Gastrocnemius medialis (tissue), 4 donors: ENCODE measurements at places on chromosomes 4 and X.
A peak's percentile ranks its signal among the peaks of the same experiment; 100 is the strongest.

DNA sequence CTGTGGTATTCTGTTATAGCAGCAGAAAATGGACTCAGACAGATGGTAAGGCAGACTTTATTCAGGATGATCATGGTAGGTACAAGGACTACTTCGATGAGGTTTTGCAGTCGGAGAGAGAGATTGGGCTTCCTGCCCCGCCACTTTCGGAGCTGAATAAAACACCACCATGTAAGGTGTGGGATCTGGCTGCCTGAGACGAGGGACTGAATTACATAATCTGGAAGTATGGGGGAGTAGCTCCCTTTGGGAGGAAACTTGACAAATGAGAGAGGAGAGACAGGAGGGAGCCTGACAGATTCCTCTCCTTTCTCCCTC lies 255.5 kb upstream of the GATB start:
- no peak overlapping the region for H3K4me3 ChIP-seq
- H3K27me3 ChIP-seq, result no peaks in the 10 kb centered on the region
- H3K4me1 ChIP-seq, result no peaks in the 10 kb centered on the region
- no peaks in the 10 kb centered on the region for H3K36me3 ChIP-seq

GRCh38 chrX:3743801-3744439 lies 30.5 kb upstream of the PRKX start:
- H3K4me1 ChIP-seq, result no peaks in the 10 kb centered on the region
- DNase-seq, result no peak
- no peak overlapping the region for H3K27ac ChIP-seq
- H3K4me3 ChIP-seq, result no peak overlapping the region
- H3K27me3 ChIP-seq, result no peaks in the 10 kb centered on the region

DNA sequence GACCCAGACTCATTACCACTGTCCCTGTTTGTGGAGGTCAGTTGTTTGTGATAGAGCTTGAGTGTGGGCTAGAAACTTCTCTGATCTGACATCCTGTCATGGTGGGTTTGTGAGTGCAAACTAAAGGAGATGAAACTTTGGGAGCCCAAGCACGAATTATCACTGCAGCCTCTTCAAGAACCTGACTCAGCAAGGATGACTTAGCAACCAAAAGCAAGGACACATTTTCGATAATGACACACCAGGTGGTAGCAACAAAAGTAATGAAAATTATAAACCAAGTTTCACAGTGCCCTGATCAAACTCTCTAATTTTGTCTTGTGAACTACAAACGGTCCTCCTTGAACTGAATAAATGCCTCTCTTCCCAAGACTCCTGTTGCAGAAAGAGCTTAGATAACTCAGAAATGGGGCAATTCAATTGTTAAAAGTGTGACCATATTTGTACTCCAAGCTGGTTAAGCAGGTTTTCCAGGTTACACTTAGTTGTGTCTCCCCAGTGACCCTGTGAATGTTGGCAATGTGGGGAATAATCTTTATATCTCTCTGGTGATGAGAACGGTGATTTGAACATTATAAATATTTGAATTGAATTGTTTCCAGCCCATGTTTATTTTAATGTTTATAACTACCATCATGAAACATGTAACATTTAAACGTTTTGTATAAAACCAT lies 52.6 kb upstream of the ATP8A1 start:
- H3K36me3 ChIP-seq, result no peaks in the 10 kb centered on the region
- no peak overlapping the region for H3K4me3 ChIP-seq
- DNase-seq, result no peak
- no peak overlapping the region for H3K27ac ChIP-seq
- H3K27me3 ChIP-seq, result no peaks in the 10 kb centered on the region

GRCh38 chr4:15469402-15470127 lies at the start of gene CC2D2A:
TSS of gene CC2D2A (plus strand) at chr4:15469882. CDS start at chr4:15475933, 6,051 bp downstream.
- H3K36me3 ChIP-seq, result no peaks in the 10 kb centered on the region
- H3K4me3 ChIP-seq, result peak within 1 kb of the TSS; percentile 59

DNA sequence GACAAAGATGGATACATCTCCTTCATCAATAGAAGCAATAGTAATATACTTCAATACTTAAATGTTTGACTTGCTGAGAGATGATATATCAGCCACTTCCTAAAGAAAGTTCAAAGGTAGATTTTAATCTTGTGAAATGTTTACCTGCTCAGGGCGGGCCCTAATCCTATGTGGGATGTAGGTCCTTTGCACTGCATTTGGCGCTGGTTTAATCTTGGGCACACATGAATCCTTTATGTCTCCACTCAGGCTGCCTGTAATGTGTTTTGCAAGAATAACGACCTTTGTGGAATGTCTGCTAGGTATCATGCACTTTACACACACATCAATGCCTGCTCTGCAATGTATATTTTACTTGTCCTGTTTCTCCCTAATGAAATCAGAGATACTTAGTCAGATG lies 368.7 kb downstream of the GBA3 start:
- DNase-seq, result no peak
- H3K27me3 ChIP-seq, result no peaks in the 10 kb centered on the region
- no peaks in the 10 kb centered on the region for H3K36me3 ChIP-seq
- H3K4me1 ChIP-seq, result no peaks in the 10 kb centered on the region
- H3K4me3 ChIP-seq, result no peak overlapping the region

GRCh38 chrX:109911046-109911445 lies 91.9 kb upstream of the TMEM164 start:
- H3K27me3 ChIP-seq, result no peaks in the 10 kb centered on the region
- H3K4me3 ChIP-seq, result no peak overlapping the region
- DNase-seq, result no peak
- H3K27ac ChIP-seq, result no peak overlapping the region
- H3K36me3 ChIP-seq, result no peaks in the 10 kb centered on the region

DNA sequence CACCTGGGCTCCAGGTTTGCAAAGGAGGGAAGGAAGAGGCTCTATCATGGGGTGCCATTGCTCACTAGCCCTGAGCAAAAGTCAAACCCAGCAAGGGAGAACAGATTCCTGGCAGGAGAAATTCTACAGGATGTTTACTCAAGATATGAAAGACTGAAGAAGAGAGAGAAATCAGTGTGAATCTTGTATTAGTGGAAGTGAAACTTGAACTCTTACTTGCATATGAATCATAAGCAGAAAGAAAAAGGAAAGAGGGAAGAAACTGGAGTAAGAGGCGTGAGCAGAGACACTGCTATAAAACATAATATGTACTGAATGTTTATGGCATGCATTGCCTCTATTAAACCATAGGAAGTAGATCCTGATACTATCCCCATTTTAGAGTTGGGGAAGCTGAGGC lies 60.9 kb downstream of the C4orf46 start:
- H3K36me3 ChIP-seq, result no peaks in the 10 kb centered on the region
- H3K4me3 ChIP-seq, result no peak overlapping the region
- H3K27ac ChIP-seq, result no peak overlapping the region
- H3K4me1 ChIP-seq, result no peaks in the 10 kb centered on the region
- no peaks in the 10 kb centered on the region for H3K27me3 ChIP-seq
- no peak for DNase-seq

- peak overlapping the region; percentile 65 for H3K4me3 ChIP-seq
- H3K36me3 ChIP-seq, result no peaks in the 10 kb centered on the region
- H3K27me3 ChIP-seq, result no peaks in the 10 kb centered on the region
- peaks cover 28% of the 10 kb centered on the region for H3K4me1 ChIP-seq
- DNase-seq, result peak; percentile 58
Observed at GRCh38 chr4:139556724-139557555, 921 bp upstream of the SETD7 start.

- H3K4me3 ChIP-seq, result no peak overlapping the region
- no peaks in the 10 kb centered on the region for H3K27me3 ChIP-seq
- no peak overlapping the region for H3K27ac ChIP-seq
- H3K36me3 ChIP-seq, result no peaks in the 10 kb centered on the region
Observed at GRCh38 chrX:11724122-11725017, 33.7 kb upstream of the MSL3 start.

DNA sequence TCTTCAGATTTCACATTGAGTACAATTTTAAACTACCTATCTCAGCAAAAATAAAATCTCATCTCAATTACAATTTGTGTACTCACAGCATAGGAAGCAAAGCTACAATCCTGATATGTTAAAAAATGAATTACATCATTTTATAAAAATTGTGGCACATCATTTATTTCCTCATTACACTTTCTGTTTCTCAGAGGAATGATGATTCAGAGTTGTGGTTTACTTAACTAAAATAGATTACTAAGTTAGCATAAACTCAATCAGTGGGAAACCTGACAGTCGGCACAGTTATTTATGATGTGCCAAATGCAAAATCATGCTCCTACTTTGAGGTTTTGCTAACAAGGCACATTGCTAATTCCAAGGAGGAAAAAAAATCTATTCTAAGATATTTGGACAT lies 325.0 kb downstream of the FBXO8 start:
- no peak for DNase-seq
- no peak overlapping the region for H3K27ac ChIP-seq
- no peak overlapping the region for H3K4me3 ChIP-seq

DNA sequence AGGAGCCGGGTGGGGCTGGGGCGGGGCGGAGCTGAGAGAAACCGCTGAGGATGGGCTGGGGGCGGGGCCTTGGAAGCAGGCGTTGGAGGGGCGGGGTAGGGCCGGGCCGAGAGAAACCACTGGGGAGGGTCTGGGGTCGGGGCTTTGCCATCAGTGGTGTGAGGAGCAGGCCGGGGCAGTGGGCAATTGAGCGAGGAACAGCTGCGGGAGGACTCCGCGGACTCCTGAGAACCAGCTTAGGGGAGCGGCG lies 1.3 kb upstream of the EOLA2 start:
- no peaks in the 10 kb centered on the region for H3K36me3 ChIP-seq
- H3K27ac ChIP-seq, result peak overlapping the region; percentile 96
- H3K4me1 ChIP-seq, result peaks cover 6% of the 10 kb centered on the region
- peak overlapping the region; percentile 56 for H3K4me3 ChIP-seq
- no peaks in the 10 kb centered on the region for H3K27me3 ChIP-seq

DNA sequence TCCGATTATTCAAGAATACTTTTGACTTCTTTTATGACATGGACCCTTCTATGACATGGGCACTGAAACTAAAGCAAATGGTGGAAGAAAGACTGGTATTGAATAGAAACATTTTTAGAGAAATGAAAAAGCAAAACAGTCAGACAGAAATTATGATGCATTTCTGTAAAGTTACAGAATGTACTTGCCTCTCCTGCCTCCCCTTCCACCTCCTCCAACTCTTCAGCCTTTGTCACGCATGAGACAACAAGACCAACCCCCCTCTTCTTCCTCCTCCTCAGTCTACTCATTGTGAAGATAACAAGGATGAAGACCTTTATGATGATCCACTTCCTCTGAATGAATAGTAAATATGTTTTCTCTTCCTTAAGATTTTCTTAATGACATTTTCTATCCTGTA lies 46.3 kb upstream of the HUWE1 start:
- H3K4me3 ChIP-seq, result no peak overlapping the region
- no peak for DNase-seq
- H3K36me3 ChIP-seq, result no peaks in the 10 kb centered on the region
- no peaks in the 10 kb centered on the region for H3K27me3 ChIP-seq
- no peaks in the 10 kb centered on the region for H3K4me1 ChIP-seq

DNA sequence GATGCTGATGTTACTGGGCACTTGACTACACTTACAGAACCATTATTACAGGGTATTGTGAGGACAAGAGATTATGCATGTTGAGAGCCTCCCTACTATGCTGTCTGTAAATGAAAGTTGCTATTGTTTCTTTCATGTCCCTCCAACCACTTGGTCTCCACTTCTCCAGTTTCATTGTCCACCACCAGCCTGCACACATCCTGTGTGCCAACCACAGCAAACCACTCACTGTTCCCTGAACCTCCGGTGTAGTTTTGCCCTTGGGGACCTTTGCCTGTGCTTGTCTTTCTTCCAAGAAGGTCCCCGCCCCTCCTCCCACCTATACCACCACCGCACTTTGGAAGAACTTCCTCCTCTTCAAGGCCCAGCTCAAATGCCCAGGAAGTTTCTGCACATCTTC lies 43.1 kb upstream of the AFF2 start:
- H3K36me3 ChIP-seq, result no peaks in the 10 kb centered on the region
- H3K4me1 ChIP-seq, result no peaks in the 10 kb centered on the region
- DNase-seq, result no peak
- H3K27ac ChIP-seq, result no peak overlapping the region
- no peak overlapping the region for H3K4me3 ChIP-seq

DNA sequence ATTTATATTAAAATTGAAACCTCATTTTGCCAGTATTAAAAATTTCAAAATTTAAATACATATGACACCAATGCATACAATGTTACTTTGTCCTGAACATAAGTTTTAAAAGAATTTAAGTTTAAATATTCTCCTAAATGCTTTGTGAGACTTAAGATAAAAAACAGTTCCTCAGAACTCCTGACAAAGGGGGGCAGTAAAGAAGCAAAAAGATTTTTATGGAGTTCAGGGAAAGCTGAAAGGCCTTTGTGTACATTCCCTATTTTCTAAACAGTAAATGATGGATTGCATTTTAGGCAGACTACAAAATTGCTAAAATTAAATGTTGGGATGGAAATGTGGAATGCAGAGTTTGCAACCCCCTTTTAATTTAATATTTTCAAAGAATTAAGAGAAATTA lies 81.7 kb downstream of the SNCA start:
- H3K36me3 ChIP-seq, result no peaks in the 10 kb centered on the region
- no peak overlapping the region for H3K4me3 ChIP-seq
- no peak overlapping the region for H3K27ac ChIP-seq
- no peak for DNase-seq
- H3K27me3 ChIP-seq, result no peaks in the 10 kb centered on the region

DNA sequence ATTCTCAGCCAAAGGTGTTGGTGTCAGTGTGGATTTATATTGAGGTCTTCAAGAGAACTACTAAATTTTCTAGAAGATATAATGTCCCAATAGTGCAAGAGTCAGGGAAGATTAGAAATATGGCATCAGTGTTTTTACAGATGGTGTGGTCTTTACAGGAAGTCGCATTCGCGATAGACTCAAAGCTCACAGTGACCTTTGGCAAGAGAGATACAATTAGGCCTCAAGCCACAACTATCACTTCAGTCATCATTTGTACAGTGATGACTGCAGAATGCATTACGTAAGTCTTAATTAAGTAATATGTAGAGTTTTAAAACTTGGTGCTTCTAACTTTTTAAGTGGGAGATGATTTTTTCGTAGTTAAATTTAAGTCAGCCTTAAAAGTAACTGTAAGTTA lies 237.2 kb upstream of the FSTL5 start:
- no peaks in the 10 kb centered on the region for H3K4me1 ChIP-seq
- no peak overlapping the region for H3K27ac ChIP-seq
- no peak for DNase-seq
- no peak overlapping the region for H3K4me3 ChIP-seq
- H3K27me3 ChIP-seq, result no peaks in the 10 kb centered on the region

DNA sequence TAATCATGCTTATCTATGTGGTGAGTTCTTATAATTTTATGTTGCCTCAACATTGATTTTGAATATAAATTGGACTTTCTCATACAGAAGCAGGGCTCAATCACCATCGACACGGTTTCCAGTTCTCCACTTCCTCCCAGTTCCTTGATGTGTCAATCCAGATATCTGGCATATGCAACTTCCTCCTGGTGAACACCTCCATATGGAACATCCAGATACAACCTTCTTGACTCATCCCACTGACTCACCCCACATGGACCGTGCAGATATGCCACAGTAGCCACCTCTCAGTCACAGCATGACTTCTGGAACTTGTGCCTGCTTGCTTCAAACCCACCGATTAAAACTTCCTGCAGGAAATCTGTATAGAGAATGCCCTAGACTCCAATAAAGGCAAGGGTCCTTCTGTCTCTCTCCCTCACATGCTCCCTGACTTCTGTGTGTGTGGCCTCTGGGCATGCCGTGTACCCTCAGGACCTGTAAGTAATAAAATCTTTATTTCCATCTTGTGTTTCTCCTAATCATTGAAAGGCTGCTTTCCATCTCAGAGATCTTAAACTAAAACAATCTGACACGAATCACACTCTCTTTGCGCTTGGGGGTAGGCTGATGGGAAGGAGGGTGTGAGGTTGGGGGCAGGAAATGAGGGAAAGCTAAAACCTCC lies 67.0 kb downstream of the HTRA3 start:
- no peak for DNase-seq
- H3K36me3 ChIP-seq, result no peaks in the 10 kb centered on the region
- no peak overlapping the region for H3K4me3 ChIP-seq
- H3K4me1 ChIP-seq, result peaks cover 21% of the 10 kb centered on the region
- H3K27me3 ChIP-seq, result no peaks in the 10 kb centered on the region
